ENCODE measurements at places on chromosomes 7 and 10.

DNA sequence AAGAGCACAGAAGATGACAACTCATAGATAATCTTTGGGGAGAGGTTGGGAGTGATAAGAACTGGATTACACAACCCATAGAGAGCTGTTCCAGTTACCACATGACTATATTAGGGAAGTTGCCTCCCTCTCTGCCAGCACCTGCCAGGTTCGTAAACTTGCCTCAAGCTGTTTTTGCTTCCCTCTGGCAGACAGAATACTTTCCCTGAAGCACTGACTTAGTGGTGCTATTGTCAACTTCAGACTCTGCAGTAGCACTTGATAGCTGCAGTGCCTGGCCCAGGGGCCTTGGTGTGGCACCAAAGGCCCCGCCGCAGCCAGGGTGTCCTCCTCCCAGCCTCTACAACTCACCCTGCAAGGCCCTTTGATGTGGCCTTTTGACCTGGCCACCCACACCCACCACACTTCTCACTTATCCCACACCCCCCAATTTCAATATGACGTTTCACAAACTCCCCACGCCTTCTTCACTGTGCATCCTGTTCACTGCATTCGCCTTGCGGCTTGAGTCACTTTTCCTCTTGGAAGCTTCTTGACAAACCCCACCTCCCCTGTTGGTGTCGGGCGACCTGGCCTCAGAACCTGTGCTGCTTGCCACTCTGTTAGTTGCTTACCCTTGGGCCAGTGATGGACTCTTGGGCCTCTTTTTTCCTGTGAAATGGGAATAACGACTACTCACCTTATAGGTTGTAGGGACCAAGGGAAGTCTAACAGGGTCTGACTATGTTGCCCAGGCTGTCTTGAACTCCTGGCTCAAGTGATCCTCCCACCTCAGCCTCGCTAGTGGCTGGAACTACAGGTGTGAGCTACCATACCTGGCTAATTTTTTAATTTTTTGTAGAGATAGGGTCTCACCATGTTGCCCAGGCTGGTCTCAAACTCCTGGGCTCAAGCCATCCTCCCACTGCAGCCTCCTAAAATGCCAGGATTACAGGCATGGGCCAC lies 50.2 kb upstream of the PODXL start:
- peak; percentile 29 for DNase-seq

DNA sequence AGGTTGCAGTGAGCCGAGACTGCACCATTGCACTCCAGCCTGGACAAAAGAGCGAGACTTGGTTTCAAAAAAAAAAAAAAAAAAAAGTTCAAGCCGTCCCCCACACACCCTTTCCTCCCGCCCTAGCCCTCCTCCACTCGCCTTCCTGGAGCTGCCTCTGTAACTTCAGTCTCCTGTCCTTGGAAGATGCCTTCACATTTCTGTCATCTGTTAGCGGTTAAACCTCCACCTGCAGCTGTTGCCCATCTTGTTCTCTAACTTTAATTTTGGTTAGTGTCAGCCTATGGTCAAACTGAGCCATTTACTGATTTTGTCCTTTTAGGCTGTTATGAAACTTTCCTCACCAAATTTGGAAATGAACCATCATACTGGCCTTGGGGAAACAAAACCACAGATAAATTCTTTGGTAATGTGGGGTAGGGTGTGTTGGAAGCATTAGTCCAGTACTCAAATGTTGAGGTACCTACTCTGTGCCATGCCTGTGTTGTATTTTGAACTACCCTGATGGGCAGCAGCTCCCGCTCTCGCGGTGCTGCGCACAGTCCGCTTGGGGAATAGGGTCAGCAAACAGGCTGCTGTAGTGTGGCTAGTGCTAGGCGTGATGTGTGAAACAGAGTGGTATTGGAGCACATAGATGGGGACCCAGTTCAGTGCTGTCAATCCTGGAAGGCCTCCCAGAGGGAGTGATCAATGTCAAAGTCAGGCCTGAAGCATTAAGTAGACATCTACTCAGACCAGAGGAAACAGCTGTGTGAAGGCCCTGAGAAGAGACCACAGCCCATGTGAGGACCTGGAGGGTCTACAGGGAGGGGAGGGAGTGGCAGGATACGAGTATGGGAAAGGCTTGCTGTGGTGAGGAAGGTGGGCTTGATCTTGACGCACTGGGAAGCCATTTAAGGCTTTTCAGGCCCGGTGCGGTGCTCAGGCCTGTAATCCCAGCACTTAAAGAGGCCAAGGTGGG lies 26.9 kb downstream of the SFXN4 start:
- no peak for DNase-seq

GRCh38 chr10:123472606-123473005 lies 193.5 kb upstream of the GPR26 start:
- no peak for DNase-seq

- peak; percentile 79 for DNase-seq
These were observed 1.1 kb downstream of the VIM start for GRCh38 chr10:17229016-17229716.

- DNase-seq, result no peak
These were observed 96.3 kb upstream of the NEBL start for GRCh38 chr10:20993389-20993788.

- DNase-seq, result no peak
These were observed 10.7 kb downstream of the INPP5A start for GRCh38 chr10:132548106-132548823.

DNA sequence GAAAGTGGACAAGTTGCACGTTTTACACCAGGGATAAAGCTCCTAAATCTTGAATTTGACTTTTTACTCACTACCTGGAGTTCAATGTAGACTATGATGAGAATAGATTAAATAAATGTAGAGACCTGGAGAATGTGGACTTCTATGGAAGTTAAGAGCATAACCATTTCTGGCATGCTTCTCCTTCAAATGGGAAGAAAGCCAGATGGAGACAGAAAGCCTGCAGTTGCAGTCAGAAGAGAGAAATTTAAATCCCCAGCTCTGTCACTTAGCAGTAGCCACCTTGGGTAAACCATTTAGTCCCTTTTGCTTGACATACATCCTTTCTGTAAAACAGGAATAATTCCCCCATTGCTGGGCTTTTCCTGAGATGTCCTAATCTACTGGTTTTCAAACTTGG lies 355.3 kb upstream of the AUTS2 start:
- no peak for DNase-seq

GRCh38 chr10:11451640-11452260 lies 159.7 kb downstream of the USP6NL start:
- no peak for DNase-seq

DNA sequence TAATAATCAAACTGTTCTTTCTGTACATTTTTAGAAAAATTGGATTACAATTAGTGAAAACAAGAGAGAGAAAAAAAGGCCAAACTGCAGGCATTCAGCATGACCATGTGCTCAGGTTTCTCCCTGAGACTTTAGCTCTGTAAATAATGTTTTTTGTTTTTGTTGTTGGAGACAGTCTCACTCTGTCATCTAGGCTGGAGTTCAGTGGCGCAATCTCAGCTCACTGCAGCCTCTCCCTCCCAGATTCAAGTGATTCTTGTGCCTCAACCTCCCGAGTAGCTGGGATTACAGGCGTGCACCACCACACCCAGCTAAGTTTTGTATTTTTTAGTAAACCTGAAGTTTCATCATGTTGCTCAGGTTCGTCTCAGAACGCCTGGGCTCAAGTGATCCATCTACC lies 23.0 kb downstream of the BZW2 start:
- no peak for DNase-seq

Measured in stimulated activated CD8-positive, alpha-beta memory T cell treated with anti-CD3 and anti-CD28 coated beads, Interleukin-4, amount 100 ng/mL, for 48 hours (primary cell).